ENCODE measurements at places on chromosomes 12 and 14.
A peak's percentile ranks its signal among the peaks of the same experiment; 100 is the strongest.

GRCh38 chr14:76948213-76948947 lies 80.1 kb downstream of the IRF2BPL start:
- DNase-seq, result no peak

DNA sequence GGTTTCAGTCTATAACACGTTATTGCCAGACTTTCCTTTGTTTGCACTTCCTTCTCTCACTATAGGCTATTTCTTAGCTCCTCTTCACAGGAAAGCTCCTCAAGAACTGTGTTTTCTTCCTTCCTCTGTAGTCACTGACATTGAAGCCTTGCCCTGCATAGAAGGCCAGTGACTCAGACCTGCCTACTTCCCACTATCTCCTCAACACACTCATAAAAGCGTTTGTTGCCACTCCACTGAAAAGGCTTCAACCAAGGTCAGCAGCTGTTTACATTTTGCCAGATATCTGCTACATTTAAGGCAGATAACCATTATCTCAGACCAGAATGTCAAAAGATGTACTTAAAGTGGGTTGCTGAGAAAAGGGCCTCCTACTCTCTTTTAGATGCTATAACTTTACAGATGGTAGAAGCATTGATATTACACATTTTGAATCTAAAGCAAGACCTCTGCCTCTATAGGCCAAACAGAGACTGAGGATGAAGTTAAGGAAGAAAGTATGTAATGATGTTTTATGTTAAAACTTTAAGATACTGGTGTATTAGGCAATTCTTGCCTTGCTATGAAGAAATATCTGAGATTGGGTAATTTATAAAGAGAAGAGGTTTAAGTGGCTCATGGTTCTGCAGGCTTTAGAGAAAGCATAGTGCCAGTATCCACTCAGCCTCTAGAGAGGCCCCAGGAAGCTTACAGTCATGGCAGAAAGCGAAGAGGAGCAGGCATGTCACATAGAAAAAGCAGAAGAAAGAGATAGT lies 233.3 kb upstream of the FLRT2 start:
- no peak for DNase-seq

GRCh38 chr14:94123868-94124267 lies 5.5 kb downstream of the IFI27L2 start:
- no peak for DNase-seq

GRCh38 chr12:66688846-66689439 lies 10.1 kb upstream of the GRIP1 start:
- DNase-seq, result no peak

- no peak for DNase-seq
Measured at GRCh38 chr12:7100239-7100638, 8.0 kb upstream of the C1R start.

- DNase-seq, result peak; percentile 62
Measured at GRCh38 chr12:55072083-55072482, 52.3 kb downstream of the NEUROD4 start.

GRCh38 chr12:87923361-87923760 lies 105.8 kb downstream of the C12orf50 start:
- DNase-seq, result no peak

GRCh38 chr14:68468437-68469207 lies 324.2 kb downstream of the ZFP36L1 start:
- DNase-seq, result no peak

GRCh38 chr12:52774629-52775250 lies 2.4 kb downstream of the KRT76 start:
- DNase-seq, result no peak

DNA sequence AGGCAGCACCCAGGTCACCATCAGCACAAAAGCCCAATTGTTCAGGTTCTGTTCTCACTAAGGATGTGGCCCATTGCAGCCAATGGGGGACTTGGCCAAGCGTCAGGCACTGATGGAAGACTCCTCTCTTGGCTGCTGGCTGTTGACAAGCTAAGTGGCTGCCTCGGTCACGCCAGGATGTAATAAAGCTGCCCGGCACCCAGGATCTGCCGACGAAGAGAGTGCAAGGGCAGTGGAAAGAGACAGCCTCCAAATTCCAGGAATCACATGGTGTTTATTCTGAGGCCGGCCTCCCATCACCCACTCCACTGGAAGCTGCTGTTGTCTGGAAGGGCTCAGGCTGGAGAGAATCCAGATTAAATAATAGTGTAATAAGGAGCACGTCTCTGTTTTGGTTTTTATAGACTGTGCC lies 451.8 kb upstream of the TBX3 start:
- no peak for DNase-seq

DNA sequence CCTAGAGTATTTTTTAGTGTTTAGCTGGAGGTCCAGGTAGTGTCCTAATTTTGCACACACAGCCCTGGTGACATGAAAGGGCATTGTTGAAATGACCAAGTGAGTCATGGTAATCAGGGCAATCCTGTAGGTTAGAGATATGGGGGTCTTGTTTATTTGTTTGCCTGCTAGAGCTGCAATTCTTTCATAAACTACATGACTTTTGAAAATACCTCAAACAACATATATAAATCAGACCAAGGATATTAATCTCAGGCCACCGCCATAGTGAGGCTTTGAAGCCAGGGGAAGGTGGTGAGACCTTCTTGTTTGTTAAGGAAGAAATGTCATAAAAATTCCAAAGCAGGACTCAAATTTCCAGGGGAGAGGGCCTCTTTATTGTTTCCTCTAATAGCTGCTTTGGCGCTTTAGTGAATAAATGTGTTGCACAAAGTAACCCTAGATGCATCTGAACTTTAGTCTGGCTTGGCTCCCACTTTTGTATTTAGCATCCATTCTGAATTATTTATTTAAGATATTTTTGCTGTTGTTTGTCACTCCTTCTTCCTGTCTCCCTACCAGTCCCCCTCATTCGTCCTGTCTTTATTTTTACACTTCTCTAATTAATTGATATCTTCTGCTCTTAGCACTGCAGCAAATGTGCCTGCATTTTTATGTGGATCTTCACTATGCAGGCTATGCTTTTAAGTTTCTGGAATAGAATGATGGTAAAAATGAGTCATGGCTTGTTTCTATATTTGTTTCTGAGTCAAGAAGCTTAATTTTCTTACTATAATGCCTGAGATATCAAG lies 430.3 kb downstream of the RAD51B start:
- DNase-seq, result no peak

DNA sequence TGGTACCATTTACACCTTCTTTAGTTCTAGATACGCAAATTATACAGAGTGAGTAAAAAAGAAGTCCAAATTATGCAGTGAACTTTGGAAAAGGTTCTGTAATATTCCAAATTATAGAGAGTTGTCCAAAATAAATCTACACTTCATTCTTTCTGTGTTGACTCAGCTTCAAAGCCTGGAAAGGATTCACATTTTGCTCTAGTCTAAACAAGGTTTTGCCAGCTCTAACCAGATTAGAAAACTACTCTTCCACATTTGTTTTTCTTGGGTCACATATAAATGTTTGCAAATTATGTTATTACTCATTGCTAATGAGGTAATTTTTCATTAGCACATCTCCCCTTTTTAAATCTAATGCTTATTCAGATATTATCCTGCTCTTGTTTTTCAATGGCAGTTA lies 1562.4 kb upstream of the SEL1L start:
- DNase-seq, result no peak

- DNase-seq, result no peak
Measured at GRCh38 chr12:55132816-55133215, 6.6 kb downstream of the OR9K2 start.

- DNase-seq, result no peak
Measured at GRCh38 chr14:55721353-55721752, 141.3 kb downstream of the KTN1 start.

GRCh38 chr14:105420101-105420973 lies 710 bp downstream of the MTA1 start:
- no peak for DNase-seq

GRCh38 chr12:49565406-49566265 lies 2.3 kb downstream of the MCRS1 start:
- no peak for DNase-seq

DNA sequence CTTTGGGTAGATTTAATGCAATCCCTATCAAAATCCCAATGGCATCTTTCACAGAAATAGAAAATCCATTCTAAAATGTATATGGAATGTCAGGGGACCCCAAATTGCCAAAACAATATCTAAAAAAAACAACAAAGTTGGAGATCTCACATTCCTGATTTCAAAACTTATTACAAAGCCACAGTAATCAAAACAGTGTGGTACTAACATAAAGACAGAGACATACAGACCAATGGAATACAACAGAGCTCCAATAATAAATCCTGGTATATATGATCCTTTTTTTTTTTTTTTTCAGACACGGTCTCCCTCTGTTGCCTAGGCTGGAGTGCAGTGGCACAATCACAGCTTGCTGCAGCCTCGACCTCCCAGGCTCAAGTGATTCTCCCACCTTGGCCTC lies 4.7 kb downstream of the TMBIM4 start:
- no peak for DNase-seq

- DNase-seq, result no peak
Measured at GRCh38 chr12:129670256-129670920, 233.4 kb downstream of the TMEM132D start.

DNA sequence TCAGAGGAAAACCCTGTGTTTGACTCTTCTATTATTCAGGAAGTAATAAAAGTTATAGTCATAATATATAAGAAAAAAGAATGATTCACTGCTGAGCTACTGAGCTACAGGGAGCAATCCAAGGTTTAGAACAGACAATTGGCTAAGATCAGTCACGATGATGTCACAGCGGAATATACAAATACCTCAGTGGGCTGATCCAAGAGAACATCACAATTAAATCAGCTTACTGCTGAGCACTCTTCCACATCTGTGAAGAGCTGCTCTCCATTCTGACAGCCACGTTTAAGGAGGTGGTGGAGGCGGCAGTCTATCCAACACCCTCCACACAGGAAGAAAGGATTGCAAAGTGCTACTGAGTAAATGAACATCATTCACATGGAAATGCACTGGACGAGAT lies 271.0 kb downstream of the APAF1 start:
- DNase-seq, result no peak

- DNase-seq, result no peak
Measured at GRCh38 chr12:49673446-49674317, 33.5 kb downstream of the FMNL3 start.

- DNase-seq, result no peak
Measured at GRCh38 chr12:76152181-76152807, 67.8 kb upstream of the NAP1L1 start.

- DNase-seq, result no peak
Measured at GRCh38 chr14:91692075-91692474, 39.8 kb downstream of the CATSPERB start.

DNA sequence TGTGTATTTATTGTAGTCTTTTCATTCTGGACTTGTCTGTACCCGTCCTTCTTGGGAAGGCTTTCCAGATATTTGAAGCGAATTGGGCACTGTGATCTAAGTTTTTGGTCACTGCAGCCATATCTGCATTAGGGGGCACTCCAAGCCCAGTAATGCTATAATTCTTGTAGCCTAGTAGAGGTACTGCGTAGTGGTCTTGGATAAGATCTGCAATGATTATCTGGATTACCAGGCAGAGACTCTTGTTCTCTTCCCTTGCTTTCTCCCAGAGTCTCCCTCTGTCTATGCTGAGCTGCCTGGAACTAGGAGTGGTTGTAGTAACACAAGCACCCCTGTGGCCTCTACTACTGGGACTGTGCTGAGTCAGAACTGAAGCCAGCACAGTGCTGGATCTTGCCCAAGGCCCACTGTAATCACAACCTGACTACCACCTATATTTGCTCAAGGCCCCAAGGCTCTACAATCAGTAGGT lies 30.0 kb downstream of the SLC38A2 start:
- no peak for DNase-seq

GRCh38 chr14:80395031-80395430 lies 183.7 kb upstream of the DIO2 start:
- DNase-seq, result no peak

DNA sequence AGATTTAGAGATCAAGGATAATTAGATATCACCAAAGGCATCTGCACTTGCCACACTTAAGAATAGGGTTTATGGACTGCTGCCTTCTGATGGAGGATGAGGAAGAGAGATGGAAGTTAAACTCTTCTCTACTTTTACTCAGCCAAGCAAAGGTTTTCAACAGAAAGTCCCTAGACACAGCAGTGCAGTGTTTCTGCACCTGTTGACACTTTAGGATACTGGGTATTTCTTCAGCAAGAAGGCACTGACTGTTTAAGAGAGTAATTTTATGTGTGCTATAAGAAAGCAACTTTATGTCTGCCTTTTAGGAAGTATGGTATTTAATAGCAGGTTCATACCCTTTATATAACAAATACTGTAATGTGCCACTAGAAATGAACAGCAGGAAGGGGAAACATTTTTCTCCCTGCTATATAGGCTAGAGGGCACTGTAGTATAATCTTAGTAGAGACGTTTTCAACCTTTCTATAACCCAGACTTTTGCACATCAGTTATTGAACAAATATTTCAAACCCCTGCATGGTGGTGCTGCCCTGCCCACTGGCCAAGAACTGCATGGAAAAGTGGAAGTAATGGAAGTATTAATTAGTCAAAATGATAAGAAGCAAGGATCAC lies 225.0 kb upstream of the GRIP1 start:
- DNase-seq, result no peak

DNA sequence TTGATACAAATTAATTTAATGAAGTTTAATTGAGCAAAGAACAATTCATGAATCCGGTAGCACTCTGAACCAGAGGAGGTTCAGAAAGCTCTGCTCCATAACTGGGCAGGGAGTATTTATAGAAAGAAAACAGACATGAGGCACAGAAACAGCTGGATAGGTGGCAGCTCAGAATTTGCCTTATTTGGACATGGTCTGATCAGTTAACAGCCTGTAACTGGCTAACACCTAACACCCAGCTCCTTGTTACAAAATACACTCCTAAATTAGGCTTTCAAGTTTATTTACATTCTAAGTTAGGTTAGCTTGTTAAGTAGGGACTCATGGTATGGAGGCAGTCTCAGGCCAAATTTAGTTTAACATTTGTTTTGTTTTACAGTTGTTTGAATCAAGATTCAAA lies 67.8 kb upstream of the TMCC3 start:
- DNase-seq, result no peak

GRCh38 chr12:10301103-10301502 lies 6.6 kb upstream of the KLRD1 start:
- no peak for DNase-seq

DNA sequence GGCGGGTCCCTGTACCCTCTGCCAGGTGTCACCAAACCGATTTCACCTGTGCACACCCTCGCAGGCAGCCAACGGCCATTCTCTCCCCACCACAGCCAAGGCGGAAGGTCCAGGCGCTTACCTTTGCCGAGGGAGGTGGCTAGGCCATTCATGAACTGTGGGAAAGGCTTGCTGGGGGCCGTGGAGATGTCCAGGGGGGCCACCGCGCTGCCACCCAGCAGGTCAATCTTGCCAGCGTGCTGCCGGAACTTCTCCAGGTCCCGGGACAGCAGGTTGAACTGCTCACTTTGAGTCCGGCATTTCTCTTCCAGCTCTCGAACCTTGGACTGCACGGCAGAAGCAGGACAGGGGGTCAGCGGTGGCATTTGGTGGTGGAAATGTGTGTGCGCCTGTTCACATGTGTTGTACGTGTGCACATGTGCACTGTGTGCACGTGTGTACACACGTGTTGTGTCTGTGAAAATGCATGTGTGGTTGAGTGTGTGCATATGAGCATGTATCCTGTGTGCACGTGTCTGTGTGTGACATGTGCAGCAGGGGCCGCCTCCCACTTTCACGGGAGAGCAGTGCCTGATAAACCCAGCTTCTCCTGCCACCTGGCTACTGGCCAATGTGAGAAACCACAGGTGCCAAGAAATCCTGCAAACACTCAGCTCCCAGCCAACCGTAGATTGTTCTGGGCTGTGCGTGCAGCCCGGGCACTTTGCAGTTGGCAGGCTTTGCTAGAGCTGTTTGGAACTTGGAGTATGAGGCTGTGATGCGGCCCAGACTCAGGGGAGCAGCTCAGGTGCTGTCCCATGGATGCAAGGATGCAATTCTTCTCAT lies 118.9 kb downstream of the PIWIL1 start:
- DNase-seq, result no peak
